ENCODE measurements at places on chromosomes 5 and 9.

DNA sequence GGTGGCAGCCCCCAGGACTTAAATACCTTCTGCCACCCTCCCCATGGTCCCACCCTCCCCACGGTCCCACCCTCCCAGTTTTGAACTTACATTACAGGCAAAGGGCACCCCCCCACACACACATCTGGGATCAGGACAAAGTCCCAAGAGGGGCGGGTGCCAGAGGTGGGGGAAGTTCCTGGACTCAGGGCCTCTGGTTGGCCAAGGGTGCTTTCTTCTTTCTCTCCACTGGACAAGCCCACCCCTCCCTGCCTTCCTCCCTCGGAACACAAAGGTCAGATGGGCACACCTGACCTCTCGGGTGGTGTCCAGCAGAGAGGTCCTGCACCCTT lies 19.1 kb upstream of the RALGDS start:
- DNase-seq, result no peak

DNA sequence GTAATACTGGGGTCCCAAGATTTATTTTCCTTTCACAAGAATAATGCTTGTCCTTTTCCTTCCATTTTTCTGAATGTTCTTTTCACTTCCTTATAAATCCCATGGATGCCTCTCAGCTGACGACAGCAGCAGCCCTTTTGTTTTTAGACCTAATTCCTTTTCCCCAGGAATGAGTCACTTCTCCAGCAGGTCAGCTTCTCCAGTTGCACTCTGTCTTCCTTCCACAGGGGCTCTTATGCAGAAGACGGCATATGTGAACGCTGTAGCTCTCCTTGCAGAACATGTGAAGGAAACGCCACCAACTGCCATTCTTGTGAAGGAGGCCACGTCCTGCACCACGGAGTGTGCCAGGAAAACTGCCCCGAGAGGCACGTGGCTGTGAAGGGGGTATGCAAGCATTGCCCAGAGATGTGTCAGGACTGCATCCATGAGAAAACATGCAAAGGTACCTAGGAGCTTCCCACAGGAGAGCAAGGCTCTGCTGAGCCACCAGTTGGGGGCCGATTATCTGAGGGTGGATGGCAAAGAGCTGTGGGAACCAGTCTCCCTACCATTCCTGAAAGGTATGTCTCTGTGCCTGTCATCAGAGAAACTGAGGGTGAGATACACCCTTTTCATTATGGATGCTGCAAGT lies 72.9 kb downstream of the RFK start:
- DNase-seq, result no peak

DNA sequence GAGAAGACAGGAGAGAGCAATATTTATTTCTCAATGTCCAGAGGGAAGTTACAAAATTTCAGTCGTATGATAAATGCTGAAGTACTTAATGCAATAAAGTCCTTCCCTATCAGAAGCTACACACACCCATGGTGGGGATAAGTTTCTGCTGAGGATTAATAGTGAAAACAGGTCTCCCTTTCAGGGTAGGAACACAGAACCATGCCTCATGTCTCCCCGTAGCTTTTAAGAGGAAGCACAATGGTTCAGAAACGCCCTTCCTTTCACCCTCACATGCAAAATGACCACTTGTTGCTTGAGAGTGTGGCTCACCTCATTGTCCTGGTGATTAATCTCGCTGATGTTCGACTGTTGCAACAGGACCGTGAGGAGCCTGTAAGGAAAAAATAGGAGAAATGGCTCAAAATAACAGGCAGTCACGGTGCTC lies 73.6 kb downstream of the ANKRD55 start:
- DNase-seq, result no peak

DNA sequence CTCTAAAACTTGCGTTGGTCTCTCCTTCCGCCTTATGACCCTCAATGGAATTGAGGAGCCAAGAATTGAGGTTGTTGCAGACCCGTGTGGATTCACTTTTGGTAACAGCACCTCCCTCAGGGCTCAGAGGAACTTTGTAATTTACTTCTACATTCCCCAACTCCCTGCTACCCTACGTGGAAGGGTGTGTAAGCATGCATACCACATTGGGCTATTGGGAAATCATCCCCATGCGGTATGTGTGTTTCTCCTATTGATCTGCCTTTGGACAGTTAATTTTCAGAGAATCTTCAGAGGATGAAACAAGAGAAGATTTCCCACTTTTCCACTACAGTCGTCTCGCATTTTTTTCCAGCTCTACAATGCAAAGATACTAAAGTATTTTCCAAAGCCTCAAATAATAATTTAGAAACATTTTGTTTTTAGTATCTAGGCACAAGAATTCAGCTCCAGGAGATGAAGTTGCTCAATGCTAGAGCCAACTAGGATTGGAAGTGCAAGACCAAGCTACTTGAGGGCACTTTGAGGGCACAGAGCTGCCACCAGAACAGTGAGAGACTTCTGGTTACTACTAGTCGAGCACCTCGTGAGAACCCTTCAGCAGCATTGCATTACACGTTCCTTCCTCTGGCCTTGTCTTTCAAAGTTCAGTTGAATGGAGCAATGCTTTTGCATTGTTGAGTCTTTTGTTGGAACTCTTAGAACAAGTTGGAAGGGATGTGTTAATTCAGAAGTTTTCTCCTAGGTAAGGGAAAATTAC lies 3.4 kb downstream of the C1QTNF3 start:
- DNase-seq, result no peak

- DNase-seq, result no peak
These were observed 15.1 kb upstream of the ERAP1 start for GRCh38 chr5:96822686-96823459.

GRCh38 chr9:132755096-132755495 lies 84.8 kb downstream of the GTF3C4 start:
- no peak for DNase-seq

GRCh38 chr9:2128141-2128540 lies 113.0 kb downstream of the SMARCA2 start:
- DNase-seq, result no peak

DNA sequence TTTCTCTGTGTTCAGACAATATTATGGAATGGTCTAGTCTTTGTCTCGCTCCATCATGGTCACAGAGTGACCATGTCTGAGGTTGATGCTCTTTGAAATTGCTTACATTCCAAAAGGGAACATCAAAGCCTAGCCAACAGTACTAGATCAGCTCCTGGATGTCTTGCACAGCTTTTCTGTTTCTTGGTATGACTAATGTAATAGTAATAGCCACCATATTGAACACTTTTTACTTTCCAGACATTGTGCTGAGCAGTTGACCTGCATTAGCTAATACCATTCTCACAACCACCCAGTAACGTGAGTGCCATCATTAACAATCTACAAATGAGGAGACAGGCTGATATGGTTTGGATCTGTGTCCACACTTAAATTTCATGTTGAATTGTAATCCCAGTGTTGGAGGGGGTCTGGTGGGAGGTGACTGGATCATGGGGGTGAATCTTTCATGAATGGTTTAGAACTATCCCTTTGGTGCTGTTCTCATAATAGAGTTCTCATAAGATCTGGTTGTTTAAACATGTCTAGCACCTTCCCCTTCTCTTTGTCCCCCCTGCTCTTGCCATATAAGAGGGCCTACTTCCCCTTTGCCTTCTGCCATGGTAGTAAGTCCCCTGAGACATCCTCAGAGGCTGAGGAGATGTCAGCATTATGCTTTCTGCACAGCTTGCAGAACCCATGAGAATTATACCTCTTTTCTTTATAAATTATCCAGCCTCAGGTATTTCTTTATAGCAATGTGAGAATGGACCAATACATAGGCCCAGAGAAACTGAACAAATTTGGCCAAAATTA lies 577.5 kb upstream of the CLINT1 start:
- DNase-seq, result no peak

DNA sequence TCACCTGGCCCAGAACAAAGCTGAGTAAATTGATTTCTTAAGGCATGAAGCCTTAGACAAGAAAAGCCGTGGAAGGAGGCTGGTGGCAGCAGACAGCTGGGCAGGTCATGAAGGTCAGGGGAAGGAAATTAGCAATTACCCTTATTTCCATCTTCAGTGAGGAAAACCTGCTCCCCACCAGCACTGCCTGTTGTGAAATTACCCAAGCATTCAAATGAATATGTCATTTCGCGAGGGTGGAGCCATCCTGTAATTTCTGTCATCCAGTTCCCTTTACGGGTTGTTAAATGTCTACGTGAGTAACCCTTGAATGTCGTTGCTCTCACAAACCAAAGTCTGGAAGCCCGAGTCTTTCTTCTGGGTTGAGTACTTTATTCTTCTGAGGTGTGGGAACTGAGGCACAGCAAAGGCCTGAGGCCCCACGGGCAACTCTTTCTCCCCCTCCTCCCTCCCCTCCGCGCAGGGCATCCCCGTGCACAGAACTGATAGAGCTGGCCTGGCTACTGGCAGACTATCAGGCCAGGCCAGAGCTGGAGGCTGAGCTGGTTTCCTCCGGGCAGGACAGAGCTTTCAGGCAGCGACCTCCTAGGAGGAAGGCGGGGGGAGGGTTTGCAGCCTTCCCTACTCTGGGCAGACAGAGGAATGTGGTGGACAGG lies 22.0 kb upstream of the AK3 start:
- no peak for DNase-seq

DNA sequence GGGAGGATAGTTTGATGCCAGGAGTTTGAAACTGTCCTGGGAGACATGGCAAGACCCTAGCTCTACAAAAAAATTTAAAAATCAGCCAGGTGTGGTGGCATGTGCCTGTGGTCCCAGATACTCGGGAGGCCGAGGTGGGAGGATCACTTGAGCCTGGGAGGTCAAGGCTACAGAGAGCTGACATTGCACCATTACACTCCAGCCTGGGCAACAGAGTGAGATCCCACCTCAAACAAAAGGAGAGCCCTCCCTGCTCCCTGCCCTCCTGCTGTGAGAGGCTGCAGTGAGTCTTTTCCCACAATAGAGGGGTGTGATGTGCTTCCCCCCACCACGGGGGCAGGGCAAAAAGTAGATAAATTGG lies 10.1 kb upstream of the CCDC187 start:
- DNase-seq, result no peak
